Aorta (tissue), 5 donors: ENCODE measurements at places on chromosomes 11 and 22.

DNA sequence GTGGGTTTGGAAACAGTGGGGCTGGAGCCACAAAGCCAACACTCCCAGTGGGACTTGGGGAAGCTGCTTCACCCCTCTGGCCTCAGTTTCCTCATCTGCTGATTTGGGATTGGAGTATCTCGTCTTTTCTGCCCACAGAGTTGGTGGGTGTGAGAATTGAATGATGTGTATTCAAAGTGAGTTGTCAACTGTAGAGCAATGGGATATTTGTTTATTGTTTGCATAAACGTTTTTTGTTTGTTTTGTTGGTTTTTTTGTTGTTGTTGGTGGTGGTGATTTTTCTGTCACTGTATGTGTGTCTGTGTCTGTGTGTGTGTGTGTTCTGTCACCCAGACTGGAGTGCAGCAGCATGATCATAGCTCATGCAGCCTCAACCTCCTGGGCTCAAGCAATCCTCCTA, 542.0 kb downstream of the MIAT start:
- DNase-seq = no peak

GRCh38 chr11:13899603-13900002, 62.9 kb upstream of the SPON1 start:
- DNase-seq = no peak

DNA sequence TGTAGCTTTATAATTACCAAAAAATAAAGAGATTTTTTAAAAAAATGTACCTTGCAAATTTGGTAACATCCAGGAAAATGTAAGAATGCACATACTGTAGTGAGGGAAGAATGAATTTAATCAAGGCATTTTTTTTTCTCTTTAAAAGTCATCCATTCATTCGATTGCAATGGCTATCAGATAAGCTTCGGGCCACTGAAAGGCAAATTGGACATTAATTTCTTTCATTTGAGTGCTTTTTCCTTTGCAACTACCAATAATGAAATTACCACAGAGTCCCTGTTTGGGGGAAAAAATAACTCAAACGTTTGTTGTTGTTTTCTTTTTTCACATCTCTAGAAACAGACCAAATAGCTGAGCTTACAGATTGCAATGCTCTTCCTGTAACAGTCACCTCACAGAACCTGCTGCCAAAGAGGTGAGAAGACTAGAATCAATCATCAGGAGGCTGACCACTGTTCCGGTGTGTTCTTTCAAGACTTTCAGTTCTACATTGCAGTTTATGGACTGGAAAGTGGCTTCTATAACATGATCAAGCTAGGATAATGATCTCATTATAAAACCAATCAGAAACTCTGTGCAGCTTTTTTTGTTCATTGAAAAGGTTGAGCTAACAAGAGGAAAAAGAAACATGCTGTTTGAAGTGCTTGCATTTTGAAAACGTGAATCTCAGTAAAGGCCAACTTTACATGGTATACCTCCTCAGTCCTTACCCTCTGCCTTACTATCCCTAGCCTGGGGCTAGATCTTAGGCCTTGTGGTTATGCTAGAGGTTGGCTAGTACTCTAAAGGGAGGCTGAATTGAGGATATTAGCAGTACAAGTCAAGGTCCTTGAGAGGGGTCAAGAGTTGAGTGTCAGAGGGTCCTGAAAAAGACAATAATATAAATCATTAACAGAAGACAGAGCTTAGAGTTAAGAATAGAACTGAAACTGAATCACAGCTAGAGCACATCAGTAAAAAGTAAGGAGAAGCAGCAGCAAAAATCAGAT, 1276.1 kb downstream of the LRRC4C start:
- DNase-seq = no peak

DNA sequence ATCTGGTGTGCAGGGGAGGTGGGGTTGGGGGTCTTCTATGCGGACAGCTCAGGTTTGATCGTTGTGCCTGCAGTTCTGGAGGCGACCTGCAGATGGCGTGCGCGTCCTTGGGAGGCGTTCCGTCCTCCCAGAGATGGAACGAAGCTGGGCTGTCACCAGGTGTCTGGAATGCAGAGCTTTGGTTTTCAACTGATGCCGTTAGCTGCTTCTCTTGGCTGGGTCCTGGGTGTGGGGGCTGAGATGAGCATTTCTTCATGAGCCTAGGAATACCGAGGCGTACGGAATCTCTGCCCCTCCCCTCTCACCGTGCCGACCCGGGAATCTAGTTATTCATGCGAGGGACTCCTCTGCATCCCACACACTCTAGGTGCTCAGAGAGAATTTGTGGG, 98.6 kb downstream of the CEP164 start:
- peak; percentile 72 for DNase-seq

GRCh38 chr11:64146036-64146955, 19.6 kb downstream of the MACROD1 start:
- no peak for DNase-seq

DNA sequence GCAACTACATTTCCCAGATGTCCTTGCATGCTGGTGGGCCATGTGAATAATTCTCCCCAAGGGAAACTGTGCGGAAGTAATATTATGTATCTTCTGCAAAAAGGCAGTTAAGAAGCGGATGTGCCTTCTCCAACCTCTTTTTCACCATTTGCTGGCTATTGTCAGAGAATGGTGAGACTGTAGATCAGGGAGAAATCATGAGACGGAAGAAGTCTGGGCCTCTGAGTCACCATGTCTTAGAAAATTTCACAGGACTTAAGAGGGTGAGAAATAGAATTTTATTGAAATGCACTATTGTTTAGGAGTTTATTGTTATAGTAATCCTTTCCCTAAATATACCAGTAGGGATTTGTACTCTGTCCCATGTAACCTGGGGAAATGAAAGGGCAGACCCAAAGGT, 298.7 kb upstream of the ZC3H12C start:
- no peak for DNase-seq
